Stimulated activated CD8-positive, alpha-beta memory T cell treated with anti-CD3 and anti-CD28 coated beads, Interleukin-4, amount 100 ng/mL, for 4 hours (primary cell): ENCODE measurements at places on chromosomes 1 and 21.

- no peak for DNase-seq
Observed at GRCh38 chr1:242788771-242789170, 264.3 kb upstream of the PLD5 start.

DNA sequence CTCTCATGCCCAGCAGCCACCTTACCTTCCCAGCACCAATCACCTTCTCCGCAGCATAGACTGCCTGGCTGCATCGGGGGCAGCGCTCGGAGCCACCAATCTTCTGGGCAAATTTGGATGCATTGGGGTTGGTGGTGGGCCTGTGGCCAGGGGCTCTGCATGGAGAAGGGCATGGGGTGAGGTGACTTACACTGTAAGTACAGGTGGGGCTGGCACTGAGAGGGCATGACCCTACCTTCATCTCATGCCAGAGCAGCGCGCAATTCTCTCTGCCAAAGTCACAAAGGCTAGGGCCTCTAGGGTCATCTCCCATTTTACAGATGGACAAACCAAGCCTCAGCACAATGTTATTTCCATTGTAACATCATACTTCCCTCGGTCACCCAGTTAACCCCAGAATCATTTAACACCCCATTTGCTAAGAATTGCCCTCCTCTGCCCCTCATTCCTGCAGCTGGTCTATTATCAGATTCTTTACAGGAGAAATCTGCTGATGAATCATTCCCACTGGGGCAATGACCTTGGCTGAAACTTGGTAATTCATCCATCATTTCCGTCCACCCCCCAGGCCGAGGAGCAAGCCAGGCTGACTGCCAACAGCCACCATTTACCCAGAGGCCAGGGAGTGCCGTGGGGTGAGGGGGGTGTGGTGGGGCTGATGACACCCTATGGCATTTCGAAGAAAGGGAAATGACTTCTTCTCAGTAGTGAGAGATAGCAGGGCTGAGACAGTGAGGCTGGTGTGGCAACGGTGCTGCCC, 17.9 kb downstream of the CSRP1 start:
- no peak for DNase-seq

GRCh38 chr1:29439615-29440014, 203.3 kb downstream of the PTPRU start:
- DNase-seq: no peak

DNA sequence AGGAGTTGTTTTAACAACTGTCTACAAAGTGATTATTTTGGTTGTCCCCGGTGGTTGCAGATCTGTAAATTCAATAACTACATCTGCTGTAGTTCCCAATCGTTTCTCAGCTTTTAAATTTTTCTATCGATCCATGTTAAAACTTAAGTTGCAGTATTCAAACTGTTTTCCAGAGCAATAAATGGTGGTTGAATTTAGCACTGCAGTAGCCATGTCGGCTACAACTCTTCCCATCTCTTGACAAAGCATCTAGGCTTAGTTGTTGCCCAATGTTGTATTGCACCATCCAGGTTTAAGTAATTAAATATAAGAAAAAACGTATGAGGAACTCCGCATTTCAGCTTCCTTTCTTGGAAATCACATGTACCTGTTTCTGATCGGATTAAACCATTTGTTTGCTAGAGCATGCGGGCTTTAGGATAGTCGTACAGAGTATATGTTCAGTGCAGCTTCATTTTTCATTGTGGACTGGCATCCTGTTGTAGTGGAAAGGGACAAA, 996 bp downstream of the CNIH4 start:
- DNase-seq: no peak

GRCh38 chr1:179146911-179147310, 65.0 kb downstream of the TOR3A start:
- DNase-seq: no peak

DNA sequence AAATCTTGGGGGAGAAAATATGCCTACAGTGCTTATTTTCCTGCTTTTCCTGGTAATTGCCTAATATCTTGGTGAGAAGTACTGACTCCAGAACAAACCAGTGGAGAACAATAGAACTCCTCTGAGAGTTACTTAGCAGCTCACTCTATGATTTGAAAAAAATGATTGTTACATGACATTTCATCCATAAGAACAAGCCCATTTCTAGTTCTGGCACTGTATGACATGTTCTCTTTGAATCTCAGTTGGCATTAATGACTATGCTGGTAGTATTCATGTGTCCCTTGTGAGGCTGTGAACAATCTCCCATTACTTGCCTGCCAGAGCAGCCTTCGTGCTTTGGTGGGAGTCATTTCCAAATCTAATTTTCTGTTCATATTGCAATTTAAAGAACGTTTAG, 58.0 kb downstream of the CLIC4 start:
- DNase-seq: no peak

DNA sequence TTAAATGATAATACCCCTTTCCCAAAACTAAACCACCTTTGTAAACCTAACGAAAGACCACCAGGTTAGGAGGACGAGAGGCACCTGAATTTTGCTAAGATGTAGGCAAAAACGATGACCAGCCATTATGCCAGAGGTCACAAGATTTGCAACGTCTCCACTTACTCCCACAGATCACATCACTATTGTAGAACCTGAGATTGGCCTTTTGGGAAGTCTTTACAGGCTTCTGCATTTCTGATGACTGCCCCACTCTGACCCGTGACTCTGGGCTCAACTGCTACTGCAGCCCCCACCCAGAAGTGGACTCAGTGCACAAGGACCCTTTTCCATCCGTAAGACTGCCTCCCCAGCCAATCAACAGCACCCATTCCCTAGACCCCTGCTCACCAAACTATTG, 36.4 kb upstream of the COL6A2 start:
- DNase-seq: no peak

DNA sequence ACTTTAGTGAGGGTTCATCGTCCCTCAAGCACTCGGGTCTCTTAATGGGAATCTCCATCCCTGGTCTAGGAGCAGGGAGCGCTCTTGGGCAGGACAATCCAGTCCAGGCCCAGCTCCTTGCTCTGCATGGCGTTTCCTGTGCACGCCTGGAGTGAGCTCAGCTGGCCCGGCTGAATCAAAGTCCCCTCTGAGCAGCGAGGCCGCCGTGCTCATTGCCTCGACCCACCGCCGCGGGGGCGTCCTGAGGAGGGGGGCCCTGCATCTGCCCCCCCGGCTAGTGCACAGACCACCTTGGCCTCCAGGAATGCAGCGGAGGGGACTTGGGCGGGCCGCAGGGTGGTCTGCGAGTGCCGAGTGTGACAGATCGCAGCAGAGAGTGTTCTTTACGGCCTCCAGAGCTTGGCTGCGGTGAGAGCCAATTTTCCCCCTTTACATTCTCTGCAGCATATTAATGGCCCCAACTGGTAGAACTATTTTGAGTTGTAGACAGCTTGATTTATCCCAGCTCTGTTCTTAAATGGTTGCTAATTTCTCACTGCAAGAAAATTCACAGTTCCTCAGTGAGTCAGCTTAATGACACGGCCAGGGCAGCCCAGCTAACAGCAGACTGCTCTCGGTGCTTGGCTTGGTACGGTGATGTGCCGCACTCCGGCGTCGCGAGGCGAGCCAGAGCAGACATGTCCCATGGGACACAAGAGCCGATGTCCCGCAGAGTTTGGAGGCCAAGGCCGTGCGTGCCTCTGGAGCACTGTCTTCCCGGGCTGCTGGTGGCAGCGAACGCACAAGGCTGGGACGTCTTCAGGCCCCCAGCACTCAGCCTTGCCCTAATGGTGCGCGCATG, 39.8 kb downstream of the SNAP47 start:
- no peak for DNase-seq

- no peak for DNase-seq
Observed at GRCh38 chr21:44966135-44967081, 26.6 kb downstream of the SLX9 start.

GRCh38 chr1:10962483-10962882, 50.0 kb upstream of the TARDBP start:
- no peak for DNase-seq

DNA sequence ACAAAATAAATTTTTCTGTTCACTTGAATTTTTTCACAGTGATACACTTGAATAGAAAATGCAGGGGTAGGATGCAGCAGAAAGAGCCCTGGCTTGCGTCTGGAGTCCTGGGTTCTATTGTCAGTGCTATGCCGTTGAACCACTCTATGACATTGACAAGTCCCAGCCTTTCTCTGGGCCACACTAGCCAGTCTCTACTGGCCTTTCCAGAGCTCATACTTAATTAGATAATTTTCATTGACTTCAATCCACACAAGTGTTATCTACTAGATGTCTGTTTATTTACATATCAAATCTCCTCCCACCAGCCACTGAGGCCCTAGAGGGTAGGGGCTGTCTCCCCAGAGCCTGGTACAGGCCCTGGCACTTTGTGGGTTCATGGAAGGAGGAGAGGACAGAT, 15.5 kb upstream of the CELA3B start:
- DNase-seq: no peak

- no peak for DNase-seq
Observed at GRCh38 chr21:39251326-39251725, 62.1 kb downstream of the BRWD1 start.
